CD4-positive, alpha-beta memory T cell (primary cell): ENCODE measurements at places on chromosomes 5 and 9.

- no peak for DNase-seq
These were observed 99.2 kb downstream of the IRX1 start for GRCh38 chr5:3694819-3695218.

DNA sequence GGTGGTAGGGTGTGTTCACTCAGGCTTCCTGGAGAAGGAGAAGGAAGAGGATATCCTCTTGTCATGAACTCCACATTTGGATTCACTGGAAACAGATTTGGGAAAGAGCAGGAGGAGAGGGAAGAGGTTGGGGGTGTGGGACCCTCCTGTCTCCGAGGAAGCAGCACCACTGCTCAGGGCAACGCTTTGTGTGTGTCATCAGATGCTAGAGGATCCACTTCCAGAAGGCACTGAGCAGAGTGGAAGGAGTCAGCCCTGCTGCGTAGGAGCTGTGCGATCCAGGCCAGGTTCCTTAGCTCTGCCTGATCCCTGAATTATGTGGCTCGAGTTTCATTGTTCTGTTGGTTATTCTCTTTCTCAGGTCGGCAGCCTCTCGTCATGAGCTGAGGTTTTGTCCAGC is 37.3 kb upstream of the TJP2 start:
- DNase-seq: no peak

- no peak for DNase-seq
These were observed 17.1 kb upstream of the MATR3 start for GRCh38 chr5:139276426-139276825.

DNA sequence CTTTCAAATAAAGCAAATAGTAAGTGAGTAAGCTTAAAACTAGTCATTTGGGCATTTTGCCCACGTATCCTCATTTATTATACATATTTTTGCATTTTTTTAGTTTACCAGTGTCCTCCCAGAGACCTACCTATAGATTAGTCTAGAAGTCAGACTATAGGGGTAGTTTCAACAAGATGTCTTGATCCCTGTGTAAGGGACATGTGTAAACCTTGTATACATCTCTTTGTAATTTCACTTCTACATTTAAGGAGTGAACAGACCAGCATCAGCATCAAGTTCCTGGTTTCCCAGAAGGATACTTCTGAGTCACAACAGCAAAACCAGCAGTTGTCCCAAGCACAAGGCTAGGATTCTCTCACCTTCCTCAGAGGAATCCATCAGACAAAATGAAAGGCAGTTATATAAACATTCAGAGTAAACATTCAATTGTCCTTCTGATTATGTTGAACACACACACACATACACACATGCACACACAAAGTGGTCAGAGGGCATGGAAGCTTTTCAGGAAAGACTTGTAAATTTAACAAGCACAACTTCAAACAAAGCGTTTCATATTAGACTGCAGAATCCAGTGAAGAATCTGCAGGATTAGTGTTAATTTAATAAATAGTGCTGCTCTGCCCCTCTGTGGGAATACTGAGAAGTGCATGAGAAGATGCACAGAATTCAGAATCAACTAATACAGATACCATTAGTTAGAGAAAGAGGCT is 55.4 kb downstream of the HINT1 start:
- DNase-seq: peak; percentile 56

DNA sequence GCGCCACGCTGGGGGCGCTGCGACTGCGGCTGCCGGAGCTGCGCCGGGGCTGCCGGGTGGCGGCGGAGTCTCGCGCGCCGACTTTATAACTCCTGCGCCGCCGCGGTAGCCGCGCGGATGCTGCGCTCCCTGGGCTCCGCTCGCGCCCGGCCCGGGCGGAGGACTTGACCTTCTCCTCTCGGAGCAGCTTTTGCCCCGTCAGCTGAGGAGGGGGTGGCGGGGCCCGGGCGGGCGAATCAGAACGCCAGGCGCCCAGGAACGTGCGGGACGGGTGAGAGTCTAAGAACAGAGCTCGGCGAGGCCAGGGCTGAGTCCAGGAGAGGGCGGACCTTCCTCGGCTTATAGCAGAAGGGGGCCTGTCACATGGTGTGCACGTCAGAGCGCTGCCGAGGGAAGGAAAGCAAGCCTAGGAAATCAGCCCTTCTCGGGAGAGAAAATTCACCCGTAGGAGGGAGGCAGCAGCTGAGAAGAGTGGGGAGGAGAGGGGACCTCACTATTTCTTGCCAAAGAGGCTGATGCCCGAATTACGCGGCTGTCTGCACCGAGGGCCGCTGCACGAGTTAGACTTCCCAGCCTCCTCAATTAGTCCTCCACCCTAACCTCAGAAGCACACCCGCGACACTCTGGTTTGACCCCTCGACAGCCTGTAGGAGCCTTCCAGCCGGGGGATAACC is at the start of gene FOXD1:
Gene FOXD1 (minus strand): TSS at position 315 of the 674 bp plus-strand sequence. CDS start 415 bp downstream, outside the sequence.
- no peak for DNase-seq

DNA sequence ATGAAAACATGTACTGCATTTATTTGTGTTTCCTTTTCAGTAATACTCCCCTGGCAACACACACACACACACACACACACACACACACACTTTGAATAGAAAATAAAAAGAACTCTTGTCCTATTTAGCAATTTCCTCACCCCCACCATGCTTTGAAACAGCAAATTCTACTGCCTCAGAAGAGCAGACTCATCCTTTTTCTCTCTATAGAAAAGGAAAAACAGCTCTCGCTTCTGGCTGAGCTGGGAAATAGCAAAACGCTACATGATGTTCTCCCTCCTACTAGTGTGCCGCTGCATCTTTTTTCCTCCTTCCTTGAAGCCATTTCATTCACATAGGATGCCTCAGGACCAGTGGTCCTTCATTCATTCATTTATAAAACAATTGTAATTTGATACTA is 453.6 kb downstream of the CSNK1G3 start:
- DNase-seq: no peak

- DNase-seq: no peak
These were observed 12.9 kb upstream of the F2RL1 start for GRCh38 chr5:76805821-76806505.

DNA sequence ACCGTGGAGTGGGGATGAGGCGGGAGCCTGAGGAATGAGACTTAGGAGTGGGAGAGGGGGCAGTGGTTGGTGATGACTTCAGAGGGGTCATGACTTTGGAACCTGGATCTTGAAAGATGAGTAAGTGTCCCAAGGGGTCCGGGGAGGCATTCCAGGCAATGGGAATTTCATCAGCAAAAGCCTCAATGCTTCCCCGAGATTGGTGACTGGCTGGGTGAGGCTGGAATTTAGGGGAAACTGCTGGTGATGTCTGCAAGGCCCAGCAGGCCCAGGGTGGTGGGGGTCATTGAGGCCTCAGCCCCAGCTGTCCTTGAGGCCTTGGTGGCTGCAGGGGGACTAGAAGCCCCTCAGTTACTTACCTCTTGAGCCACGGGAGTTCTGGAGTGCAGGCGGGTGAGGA is 7.5 kb downstream of the NDST1 start:
- no peak for DNase-seq

GRCh38 chr5:102262688-102263087 is 33.4 kb downstream of the SLCO4C1 start:
- no peak for DNase-seq

DNA sequence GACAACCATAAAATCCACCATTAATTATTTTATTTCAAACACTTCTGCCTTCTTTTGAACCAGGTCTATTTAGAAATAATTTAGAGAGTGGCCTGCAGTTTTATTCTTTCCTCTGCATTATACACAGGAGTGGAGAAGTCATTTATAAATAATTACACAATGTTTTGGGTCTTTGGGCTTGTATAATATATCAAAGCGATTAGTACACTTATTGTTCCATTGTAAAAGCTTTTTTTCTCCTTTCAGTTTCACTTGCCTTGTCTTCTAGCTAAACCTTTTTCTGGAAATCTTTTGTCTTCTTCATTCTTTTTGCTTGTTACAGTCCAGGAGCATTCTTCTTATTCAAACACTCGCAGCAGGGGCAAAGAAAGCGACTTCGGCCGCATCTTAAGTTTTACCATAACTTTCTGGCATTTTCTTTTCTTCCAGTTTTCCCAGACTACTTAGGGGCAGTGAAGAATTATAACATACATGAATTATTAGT is 7.3 kb upstream of the NEUROG1 start:
- no peak for DNase-seq

GRCh38 chr9:121662359-121662758 is 10.9 kb downstream of the DAB2IP start:
- DNase-seq: no peak

DNA sequence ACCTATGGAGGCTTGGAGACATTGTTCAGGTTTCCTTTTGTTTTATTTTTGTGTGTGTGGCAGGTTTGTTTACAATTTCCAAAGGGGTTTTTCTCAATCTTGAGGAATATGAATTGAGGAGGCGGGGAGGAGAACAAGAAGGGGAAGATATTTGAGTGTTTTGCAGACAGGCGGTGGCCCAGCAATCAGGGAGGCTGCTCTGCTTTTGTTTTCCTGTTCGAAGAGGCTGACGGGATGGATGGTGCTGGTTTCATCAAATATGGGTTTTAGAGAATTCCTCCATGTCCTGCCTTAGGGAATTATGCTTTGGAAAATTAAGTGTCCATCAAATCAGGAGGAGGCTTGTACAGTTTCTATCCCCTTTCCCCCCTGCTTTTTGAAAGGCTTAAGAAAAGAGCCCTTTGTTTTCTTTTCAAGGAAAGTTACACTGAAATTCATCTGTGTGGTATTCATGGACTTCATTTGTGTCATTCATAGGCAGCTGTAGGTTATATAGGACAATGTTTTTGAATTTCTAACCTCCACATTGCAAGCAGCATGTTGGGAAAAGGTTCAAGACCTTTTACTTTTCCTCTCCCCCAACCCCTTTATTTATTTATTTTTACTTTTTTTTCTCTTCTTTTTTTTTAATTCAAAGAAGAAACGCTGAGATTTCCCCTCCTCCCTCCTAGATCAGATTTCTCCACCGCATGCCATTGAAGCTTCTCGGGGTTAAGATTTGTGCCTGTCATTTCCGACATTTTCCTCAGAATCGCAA is 107.4 kb downstream of the ZNF462 start:
- DNase-seq: no peak

DNA sequence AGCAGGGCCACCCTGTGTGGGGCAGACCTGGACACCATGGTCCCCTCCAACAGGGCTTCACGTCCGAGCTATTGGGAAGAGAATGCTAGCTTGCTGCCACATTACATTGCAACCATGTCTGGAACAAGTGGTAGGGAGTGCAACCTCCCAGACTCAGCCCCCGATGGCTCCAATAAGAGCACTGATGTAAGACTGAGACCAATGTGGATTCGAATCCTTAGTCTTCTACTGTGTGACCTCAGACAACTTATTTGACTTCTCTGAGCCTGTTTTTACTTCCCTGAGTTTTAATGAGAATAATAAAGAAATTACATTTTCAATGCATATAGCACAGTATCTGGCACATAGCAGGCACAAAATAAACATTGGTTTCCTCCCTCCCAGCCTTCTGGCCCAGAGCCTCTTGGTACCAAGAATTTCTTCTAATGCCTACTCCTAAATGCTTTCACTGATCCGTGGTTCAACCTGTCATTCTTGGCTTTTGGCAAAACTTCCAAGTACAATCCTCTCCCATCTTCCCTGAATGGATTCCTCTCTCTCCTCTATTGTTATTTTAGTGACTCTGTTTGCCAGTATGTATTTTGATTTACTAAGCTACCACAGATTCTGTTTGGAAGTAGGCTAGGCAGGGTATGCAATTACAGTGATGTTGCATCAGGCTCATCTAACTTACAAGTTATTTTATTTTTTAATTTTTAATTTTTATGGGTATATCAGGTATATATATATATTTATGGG is 34.6 kb upstream of the COL15A1 start:
- DNase-seq: no peak

- DNase-seq: no peak
These were observed 173.5 kb downstream of the SLC12A2 start for GRCh38 chr5:128257076-128257475.

DNA sequence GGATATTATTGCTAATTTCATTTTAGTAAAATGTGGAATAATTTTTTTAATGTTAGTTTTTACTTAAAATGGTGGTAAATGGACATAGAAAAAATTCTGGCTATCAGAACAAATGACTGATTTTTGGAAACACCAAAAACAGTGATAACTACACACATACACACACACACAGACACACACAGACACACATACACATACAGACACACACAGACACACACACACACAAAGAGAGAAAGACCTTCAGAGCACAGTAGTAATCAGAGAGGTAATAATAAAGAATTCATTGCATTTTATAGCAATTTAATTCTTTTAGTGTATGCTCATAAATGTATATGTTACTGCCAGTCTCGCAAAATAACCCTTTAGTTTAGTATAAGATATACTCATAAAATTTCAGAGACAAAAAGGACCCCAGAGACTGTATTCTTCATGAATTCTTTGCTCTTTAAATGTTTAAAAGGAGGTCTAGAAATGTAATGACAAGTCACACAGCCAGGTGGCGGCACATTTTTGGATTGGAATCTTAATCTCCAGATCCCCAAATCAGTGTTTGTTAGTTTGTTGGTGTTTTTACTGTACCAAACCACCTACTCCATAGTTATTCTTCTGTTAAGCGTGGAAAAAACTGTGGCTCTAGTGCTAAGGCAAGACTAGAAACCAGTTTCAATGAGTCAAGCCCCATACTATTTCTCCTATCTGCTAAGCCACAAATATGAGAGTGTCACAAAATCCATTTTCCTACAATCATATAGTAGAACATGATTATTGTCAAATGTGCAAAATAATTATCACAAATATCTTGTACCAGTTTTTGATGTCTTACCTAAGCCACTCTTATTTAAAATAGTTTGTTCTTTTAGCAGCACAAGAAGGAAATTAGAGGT is 109.9 kb downstream of the EDIL3 start:
- no peak for DNase-seq

GRCh38 chr9:100774962-100775361 is 197.1 kb downstream of the CAVIN4 start:
- no peak for DNase-seq

DNA sequence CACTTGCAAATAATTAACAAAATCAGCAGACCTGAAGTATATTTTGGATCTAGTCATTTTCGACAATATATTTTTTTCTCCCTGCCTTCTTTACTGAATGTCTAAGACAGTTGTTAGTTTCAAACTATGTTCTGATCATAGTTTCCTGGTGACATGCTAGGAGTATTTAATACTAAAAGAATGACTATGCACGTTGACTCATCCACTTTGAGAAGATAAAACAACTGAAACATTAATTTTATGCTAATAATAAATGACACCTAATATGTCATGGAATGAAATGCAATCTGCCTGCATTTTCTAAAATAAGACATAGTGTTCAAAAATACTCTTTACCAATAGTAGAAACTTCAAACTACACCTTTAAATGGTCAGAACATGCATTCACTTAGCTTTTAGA is 2123.7 kb upstream of the C9orf72 start:
- no peak for DNase-seq

GRCh38 chr9:120559546-120559945 is 20.4 kb downstream of the CDK5RAP2 start:
- no peak for DNase-seq

- DNase-seq: no peak
These were observed 72.0 kb upstream of the CKMT2 start for GRCh38 chr5:81161012-81161601.
